ENCODE measurements at places on chromosomes 6 and 20. TPM values are rescaled to one million over a fixed set of nuclear protein-coding genes. Genes with fewer than 3 reads are reported as not detected.

Gene OR12D2
- not detected for total RNA-seq

Gene RFX6
- total RNA-seq: 1.5 TPM

Gene HLA-DQA1
- not detected for total RNA-seq

Gene GJA10
- total RNA-seq: not detected

Gene PRDM13
- 0.44 TPM for total RNA-seq

Gene SLC2A10
- total RNA-seq: 4.2 TPM

Gene FOXQ1
- total RNA-seq: 191 TPM

Gene RNF182
- 0.39 TPM for total RNA-seq

Gene BHLHE23
- 0.49 TPM for total RNA-seq

Gene ADGRF1
- total RNA-seq: 0.52 TPM

Gene SPEF1
- total RNA-seq: not detected

Gene ELOVL2
- not detected for total RNA-seq

Gene PLCB1
- 105 TPM for total RNA-seq

Gene CALHM5
- 1.3 TPM for total RNA-seq

Gene HEBP2
- total RNA-seq: 64.3 TPM

Gene COL11A2
- 1.3 TPM for total RNA-seq

Gene SYCP2L
- total RNA-seq: 0.12 TPM

Gene CFAP206
- 0.23 TPM for total RNA-seq

Gene TAGAP
- not detected for total RNA-seq

Gene SIRPA
- 31.6 TPM for total RNA-seq

Gene PRPH2
- not detected for total RNA-seq

Gene NHLRC1
- total RNA-seq: 1.6 TPM

Gene C20orf96
- total RNA-seq: 10.3 TPM

Gene RAB44
- total RNA-seq: not detected

Gene MAP3K4
- total RNA-seq: 34.3 TPM

Gene DTNBP1
- total RNA-seq: 19.9 TPM

Gene TMEM200A
- total RNA-seq: 15.6 TPM

Gene FRK
- 7.3 TPM for total RNA-seq

Gene MAFB
- 0.88 TPM for total RNA-seq

Gene HS3ST5
- total RNA-seq: 0.28 TPM

Data from Caco-2 (cell line).